ENCODE measurements at places on chromosomes 16 and 17.

- DNase-seq, result no peak
Measured at GRCh38 chr16:30896261-30896888, at the start of gene CTF1. TSS of gene CTF1 (plus strand) at chr16:30896614. CDS start at chr16:30896644, 30 bp downstream.

- DNase-seq, result no peak
Measured at GRCh38 chr17:17732444-17732843, 51.2 kb downstream of the RAI1 start.

DNA sequence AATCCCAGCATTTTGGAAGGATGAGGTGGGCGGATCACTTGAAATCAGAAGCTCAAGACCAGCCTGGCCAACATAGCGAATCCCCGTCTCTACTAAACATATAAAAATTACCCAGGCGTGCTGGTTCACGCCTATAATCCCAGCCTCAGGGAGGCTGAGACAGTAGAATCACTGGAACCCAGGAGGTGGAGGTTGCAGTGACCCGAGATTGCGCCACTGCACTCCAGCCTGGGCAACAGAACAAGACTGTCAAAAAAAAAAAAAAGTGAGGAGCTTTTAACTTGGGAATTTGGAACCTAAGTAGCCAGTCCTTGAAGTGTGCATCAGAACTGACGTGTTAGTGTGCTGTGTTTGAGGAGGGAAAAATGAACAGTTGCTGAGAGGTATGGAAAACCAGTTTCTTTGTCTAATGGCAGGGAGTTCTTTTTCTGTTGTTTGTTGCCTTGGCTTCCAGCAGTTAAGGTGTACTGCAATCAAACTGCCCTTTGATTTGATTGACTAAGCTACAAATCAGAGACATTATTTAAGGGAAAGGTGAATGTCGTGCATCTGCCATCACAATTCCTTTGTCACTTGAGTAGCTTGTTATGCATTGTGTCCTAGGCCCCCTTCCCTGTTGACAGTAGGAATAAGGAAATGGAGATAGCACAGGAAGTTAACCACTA lies 8.6 kb upstream of the DUSP14 start:
- no peak for DNase-seq

DNA sequence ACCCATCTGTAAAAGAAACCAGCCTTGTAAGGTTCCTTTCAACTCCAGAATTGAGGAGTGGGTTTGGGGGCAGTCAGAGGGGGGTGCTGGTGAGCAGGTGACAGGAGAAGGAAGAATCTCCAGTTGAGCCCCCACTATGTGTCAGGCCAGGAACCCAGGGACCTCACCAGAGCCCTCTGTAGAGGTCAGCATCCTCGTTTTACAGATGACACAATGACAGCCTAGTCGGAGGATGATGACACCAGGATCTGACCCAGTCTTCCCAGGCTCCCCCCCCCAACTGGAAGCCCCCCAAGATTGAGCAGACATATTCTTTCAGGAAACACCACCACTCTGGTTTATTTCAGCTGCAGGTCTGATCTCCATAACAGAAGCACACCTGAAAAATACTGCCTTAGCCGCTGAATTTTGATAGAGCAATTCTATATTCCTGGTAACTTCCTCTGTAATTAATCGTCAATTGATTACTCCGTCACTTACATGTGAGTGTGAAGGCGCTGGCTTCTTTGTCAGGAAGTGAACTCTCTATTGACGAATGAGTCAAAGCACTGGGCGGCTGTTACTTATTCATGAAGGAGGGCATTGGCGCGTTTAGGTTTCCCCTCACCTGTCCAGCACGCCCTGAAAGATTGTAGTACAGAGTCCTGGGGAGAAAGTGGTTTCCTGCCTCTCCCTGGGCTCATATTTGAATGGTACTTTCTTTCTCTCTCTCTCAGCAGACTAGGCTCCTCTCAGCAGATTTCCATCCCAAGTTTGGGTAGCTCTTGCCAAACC lies 21.2 kb downstream of the SOCS3 start:
- DNase-seq, result no peak

DNA sequence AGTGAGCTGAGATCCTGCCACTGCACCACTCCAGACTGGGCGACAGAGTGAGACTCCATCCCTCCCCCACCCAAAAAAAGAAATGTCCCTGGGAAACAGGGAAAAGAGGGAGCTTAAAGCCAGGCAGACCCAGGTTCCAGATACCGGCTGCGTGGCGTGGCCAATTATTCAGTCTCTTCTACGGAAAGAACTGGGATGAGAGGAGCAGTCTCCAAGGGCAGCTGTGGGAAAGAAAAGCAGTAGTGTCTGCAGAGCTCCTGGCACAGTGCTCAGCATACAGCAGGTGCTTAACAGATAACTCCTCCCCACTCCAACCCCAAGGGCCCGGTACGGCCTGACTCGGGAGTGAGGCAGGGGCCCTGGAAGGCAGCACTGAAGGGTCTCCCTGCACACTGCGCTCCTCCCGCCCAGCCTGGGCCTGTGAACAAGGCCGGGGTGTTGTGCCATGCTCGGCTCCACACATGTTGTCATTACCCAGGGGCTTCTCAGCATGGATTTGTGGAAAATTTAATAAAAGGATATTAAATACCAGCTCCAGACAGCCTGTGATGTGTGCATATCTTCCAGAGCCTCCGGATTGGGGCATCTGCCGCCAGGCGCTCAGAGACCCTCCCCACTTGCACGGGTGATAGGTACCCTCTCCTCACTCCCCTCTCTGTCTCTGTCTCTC lies 17.6 kb upstream of the SPPL2C start:
- no peak for DNase-seq

DNA sequence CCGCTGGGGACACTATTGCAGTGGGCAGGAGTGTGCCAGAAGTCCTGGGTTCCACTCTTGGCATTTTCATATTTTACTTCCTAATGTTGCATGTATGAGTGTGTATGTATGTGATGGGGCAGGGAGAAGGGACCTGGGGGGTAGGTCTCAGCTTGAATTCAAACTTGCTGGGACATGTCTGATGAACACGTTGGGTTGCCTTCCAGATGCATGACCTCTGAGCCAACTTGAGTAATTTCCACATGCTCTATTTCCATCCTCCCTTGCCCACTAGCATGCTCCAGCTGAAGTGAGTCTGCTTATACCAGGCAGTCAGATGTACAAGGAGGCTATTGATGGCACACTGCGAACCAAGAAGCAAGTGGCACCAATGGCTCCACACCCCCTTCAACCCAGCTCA lies 32.9 kb upstream of the SRSF1 start:
- no peak for DNase-seq

DNA sequence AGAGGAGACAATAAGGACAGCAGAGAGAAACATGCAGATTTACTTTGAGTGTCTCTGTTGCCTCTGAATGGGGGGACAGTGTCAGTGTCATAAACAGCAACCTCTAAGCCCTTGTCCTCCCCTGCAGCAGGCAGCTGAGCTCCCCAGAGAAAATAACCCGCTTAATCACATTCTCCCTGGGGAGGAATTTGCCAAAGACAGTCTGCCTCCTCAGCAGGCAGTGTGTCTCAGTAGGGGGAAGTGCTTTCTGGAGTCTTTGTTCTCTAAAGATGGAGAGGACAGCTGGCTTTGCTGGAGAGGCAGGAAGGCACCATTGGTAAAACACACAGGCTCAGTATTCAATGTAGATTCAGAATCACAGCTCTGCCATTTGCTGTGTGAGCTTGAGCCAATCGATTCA lies 16.1 kb downstream of the TEKT5 start:
- DNase-seq, result no peak

GRCh38 chr16:26334218-26335111 lies 642.7 kb downstream of the HS3ST4 start:
- no peak for DNase-seq

DNA sequence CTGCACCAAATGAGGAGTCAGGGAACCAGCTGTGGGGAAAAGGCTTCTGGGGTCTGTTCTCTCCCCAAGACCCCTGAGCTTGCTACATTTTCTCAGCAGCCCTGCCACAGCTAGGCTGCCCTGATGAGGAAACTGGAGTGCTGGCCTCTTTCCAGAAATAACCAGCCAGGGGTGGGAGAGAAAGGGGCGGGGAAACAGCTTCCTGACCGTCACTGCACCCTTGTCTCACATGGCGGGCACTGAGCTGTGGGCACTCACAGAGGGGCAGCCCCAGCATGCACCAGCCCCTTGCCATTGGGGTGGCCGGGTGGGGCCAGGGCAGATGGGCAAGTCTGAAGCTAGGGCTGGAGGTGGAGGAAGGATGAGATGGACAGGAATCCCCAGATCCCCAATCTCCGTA lies 2.9 kb downstream of the SRL start:
- no peak for DNase-seq

DNA sequence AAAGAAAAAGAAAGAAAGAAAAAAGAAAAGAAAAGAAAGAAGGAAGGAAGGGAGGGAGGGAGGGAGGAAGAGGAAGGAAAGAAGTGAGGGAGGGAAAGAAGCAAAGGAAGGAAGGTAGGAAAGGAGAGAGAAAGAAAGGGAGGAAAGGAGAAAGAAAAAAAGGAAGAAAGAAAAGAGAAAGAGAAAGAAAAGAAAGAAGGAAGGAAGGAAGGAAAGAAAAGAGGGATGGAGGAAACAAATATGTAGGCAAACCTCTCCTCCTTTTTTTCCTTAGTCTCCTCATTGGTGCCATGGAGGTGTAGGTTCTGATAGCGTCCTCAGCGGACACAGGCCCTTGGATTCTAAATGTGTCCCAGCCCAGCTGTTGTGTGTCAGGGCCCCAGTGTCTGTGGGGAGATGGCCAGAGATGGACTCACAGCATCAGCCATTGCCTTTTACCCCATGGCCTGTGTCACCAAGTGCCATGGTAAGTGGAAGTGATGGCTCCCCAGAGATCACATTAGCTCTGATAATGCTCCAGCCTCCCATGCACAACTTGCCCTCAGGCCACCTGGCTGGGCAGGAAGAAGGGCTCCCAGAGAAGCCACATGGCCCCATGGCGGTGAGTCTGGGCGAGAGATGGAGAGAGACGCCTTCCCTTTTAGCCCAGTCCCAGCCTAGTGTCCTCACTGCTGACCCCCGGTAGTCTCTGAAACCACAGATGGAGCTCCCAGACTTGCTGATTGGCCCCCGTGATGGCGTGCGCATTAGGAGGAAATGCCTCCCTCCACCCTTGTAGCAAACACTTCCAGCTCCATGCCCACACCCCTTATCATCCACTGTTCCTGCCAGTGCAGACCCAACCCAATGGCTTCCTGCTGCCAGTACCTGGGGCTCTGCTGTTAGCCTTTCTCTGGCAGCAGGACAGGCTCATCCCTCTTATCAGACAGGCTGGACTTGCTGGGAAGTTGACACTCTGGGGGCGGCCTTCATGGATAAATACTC lies 3.7 kb upstream of the SLC6A2 start:
- DNase-seq, result no peak

- no peak for DNase-seq
Measured at GRCh38 chr16:24609740-24610415, 70.5 kb downstream of the RBBP6 start.

DNA sequence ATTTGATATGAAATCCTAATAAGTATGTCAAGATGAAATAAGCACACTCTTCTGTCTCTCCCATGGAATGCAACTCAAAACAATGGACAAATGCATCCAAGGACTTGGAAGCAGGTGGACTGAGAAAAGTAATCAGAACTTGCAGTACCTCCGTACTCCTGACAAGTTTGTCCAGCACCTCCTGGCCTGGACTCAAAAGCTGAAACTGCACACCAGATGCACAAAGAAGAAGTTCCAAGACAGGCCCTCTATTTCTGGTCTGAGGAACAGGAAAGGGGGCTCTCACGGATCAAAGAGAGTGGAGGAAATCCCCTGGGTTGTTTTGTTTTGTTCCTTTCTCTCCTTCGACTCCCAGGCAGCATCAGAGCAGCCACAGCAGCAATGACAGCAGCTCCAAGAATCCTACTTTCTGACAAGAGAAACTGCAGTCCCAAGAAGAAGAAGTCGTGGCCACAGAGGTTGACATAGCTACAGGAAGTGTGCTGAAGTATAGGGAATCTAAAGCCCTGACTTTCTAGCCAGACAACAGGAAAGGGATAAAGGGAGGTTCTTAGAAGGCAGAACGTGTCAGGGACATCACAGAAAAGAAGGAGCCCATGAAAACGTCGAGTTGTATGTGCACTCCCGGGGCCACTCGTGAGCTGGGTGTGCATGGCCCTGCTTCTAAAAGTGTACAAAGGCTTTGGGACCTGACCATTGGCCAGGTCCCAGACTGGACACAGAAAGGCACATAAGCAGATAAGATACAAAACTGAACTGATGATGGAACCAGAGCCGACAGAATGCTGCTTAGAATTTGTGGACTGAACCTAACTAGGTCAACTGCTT lies 29.3 kb downstream of the AKAP10 start:
- no peak for DNase-seq

Measured in activated gamma-delta T cell treated with anti-CD3 and anti-CD28 coated beads, Interleukin-2, amount 50 U/mL, for 16 hours (primary cell).